CD4-positive, alpha-beta T cell treated with Interleukin-12 subunit alpha and Interleukin-12 subunit beta, for 1 hour (primary cell): ENCODE measurements at places on chromosomes 5 and 9.
A peak's percentile ranks its signal among the peaks of the same experiment; 100 is the strongest.

- DNase-seq = no peak
Measured at GRCh38 chr5:91929522-91929817, 546.4 kb upstream of the ARRDC3 start.

- no peak for DNase-seq
Measured at GRCh38 chr5:10654566-10654965, 90.7 kb downstream of the ANKRD33B start.

DNA sequence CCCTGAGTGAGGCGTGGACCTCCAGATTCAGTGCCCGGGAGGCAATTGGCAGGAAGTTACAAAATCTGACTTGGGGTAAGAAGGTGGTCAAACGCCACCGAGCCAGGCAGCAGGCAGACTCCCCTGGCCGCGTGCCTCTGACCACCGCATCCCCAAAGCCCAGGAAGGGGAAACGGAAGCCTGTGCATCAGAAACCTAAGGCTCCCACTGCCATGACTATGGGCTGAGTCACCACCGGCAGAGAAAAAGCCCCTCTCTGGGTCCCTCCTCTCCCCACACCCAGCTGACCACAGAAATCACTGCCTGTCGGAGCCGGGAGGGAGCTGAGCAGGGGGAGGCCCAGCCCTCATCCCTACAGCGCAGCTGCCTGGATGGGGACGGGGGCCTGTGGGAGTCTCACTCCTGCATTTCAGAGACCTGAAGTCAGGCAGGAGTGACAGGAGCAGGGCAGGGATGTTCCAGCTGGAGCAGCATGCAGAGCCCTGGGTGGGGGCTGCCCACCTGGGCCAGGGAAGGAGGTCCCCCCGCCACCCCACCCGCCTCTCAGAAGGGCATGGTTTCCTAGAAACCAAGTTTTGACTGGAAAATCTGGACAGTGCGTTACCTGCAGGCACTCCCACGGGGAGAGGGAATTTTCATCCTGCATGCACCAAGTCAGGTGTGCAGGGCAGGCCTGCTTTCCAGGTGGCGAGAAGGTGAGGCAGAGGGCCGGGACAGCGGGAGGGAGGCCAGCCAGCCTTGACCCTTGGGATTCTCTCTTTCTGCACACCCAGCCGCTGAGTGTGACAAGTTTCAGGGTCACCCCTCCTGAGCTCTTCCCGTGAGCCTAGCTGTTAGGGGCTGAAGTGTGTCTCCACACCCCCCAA, 68.2 kb downstream of the LRSAM1 start:
- peak; percentile 32 for DNase-seq

- DNase-seq = no peak
Measured at GRCh38 chr9:68513385-68513784, 27.3 kb downstream of the TMEM252 start.

DNA sequence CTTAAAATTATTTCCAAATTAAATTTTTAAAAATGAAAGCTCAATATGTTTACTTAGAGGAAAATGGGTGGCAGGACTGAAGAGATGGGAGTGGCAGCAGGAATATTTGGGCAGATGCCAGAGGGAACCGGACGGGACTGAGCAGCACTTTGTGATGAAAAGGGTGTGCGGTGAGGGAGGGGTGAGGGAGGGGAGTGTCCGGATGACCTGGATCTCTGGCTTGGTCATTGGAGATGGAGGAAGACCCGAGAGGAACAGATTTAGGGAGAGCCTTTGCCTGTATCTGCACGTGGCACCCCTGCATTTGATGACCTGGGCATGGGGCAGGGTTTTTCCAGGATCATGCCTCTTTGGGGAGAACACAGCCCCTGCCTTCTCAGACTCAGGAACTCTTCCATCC, 201.1 kb upstream of the MVB12B start:
- DNase-seq = no peak

DNA sequence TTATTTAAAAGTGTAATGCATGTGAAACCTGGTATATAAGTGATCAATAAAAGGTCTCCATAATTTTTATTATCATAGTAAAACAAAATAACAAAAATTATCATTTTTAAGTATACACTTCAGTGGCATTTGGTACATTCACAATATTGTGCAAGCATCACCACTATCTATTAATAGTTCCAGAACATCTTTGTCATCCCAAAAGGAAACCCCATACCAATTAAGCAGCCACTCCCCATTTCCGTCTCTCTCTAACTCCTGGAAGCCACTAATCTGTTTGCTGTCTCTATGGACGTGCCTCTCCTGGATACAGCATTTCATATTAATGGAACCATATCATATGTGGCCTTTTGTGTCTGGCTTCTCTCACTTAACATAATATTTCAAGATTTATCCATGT, 7.6 kb downstream of the OLFML2A start:
- no peak for DNase-seq

DNA sequence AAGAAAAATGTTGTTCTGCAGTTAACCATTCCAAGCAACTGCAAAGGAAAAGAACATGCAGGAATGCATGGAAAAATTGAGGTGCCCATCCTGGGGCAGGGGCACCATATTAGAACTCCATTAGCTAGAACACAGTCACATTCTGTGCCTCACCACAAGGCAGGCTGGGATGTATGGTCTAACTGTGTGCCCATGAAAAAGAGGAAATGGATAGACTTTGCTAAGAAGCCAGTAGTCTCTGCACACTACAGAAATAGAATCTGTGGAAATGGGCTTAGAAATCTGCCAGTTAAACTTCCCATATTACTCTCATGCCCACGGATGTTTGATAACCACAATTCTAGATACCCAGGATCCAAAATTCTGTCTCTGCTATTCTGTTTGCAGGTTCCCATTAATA, 423.8 kb upstream of the SMARCA2 start:
- no peak for DNase-seq

DNA sequence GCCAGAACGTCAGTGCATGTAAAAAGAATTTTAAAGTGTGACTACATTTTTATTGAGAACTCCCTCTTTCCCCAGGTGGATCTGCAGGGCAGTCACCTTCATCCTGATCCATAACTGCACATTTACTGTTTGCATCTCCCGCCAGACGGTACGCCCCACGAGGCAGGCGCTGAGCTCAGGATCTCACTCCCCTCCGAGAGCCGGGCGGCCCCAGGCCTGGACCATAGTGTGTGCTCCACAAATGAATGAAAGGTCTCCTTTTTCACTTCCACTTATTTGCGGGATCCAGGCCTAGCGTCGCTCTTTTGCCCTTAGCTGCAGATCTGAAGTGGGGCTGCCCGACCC, 378 bp downstream of the DROSHA start:
- DNase-seq = no peak

DNA sequence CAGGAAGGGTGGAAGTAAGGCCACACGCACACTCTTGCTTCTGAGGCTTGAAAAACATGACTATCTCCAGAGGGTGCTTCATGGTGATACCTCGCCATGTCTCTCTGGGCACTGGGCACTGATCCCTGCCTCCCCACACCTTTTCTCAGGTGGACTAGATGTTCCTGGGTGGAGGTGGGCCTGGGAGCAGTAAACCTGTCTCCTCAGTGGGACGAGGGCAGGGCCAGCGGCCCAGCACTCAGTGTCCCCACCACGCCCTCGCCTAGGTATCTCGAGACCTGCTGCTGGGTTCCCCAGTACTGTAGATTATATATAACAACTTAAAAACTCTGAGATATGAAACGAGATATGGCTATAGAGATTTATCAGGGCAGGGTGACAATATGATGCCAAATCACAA, 5.6 kb downstream of the IFNA13 start:
- no peak for DNase-seq

DNA sequence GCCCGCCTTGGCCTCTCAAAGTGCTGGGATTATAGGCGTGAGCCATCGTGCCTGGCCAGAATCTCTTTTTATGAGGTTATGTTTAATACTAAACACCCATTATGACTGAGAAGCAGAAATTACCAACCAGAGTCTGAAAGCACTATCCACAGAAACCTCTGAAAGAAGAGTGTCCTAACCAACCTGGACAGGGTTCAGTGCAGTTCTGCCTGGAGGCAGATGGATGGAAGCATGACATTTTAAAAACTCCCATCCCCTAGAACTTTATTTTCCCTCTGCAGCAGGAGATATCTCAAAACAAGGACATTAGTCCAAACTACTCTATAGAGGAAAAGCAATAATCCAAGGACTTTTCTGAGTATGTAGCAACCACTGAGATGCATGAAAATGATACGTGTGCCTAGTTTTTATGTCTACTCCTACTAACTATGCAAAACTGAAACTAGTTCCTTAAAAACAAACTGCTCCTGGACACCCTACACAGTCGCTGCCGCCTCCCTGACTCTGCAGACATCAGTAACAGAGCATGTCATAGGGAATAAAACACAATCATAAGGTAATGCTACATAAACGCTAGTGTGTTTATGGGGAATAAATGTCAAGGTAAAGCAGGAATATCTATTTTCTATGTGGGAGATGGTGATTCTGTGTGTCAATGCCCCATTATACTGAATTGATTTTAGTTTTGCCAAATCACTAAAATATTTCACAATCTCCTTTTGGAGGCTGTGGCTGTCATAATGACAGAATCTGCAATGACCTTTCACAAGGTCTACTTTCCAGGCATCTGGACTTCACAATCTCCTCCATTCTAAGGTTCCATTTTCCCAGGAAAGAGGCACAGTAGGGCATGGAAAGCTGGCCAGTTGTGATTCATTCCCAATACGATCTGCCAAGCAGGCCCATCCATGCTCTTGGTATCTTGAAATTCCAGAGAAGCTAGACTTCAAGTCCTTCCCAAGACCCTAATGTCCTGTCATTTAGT, 122.8 kb downstream of the SIL1 start:
- no peak for DNase-seq

DNA sequence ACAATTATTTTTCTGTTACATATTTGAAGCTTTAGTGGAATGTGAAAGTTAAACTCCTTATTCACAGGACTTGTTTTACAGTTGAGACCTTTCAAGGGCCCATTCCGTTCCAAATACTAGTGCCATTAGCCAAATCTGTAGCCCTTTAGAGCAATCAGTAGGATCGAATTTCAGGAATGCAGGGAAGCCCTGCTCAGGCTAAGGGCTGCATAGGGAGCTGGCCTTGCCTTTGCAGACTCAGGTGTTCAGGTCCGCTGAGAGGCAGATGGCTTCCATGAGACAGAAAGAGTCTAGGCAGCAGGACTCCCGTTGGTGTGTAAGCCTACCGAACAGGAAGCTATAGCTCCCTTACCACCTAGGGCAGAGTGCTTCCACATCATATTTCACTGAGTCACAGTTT, 150.1 kb upstream of the SLC27A6 start:
- DNase-seq = no peak

DNA sequence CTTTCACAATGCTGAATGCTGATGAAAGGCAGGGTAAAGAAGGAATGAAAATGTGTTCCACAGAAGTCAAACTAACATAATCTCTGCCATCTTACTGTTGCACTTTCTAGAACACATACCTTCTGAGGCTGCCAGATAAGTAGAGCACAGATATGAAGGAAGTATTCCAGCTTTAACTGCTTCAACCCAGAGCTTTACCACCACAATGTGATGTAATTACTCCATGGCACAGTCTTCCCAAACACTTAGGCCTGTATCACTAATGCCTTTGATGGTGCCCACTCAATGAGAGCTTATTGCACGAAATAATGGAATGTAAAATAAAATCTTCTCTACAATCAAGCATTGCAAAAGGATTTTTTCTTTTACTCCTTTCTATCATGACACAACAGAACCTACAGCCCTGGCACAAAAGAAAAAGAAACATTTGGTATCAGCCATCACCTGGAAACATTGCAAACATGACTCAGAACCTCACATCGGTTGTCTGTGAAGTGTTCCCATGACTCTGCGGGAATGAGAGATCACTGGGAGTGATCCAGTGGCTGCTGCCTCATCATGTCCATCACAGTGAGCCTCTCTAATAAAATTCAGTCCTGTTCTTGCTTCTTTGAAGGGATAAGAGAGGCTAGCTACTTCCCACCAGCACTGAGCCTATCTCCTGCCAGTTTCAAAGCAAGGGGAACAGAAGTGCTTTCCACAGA, 385.8 kb downstream of the EFNA5 start:
- no peak for DNase-seq

GRCh38 chr5:63053019-63053638, 474.5 kb downstream of the LRRC70 start:
- DNase-seq = no peak

GRCh38 chr9:17587113-17587512, 8.2 kb downstream of the SH3GL2 start:
- DNase-seq = no peak
